Stimulated activated CD8-positive, alpha-beta memory T cell treated with anti-CD3 and anti-CD28 coated beads, Interleukin-15, amount 100 ng/mL, for 4 hours (primary cell): ENCODE measurements at places on chromosomes 5 and 9.

DNA sequence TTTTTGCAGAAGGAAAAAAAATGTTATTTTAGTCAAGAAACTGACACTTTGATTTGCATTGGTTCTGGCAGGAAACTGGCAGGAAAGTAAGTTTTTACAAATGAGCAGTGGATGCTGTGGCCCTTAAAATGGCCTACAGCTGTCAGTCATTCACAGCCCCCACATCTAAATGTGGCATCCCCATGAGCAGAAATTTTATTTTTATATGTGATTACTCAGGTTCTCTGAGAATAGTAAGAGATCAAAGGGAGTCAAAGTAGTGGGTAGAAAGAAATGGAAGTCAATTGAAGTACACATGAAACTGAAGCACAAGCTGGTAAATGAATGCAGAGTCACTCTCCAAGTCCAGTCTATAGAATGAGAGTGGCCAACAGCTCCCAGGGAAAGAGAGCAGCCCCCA is 80.3 kb downstream of the ENC1 start:
- DNase-seq, result no peak

- DNase-seq, result no peak
Observed at GRCh38 chr5:174518512-174518911, 205.9 kb upstream of the MSX2 start.

DNA sequence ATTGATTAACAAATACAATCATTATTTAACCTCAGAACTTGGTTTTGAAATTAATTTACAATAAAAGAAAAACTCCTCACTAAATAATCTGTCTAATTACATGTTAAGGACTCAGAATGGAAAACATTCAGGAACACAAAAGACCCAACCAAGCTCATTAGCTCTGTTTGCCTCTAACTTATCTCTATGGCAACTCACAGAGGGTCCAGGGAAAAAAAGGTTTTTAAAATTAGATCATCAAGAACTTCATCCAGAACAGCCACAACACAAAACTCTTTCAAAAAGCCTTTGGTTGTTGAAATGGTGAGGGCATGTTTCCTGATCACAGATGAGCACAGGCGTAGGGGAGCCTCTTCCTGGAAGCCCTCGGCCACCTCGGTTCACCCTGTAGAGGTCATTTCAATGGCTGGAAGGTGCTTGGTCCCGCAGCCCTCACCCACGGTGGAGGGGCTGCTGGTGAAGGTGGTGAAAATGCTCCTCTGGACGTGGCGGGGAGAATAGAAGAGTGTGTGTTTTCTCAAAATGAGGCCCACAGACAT is 17.2 kb upstream of the TCF7 start:
- no peak for DNase-seq

- DNase-seq, result no peak
Observed at GRCh38 chr5:154509784-154510555, 31.9 kb upstream of the HAND1 start.

GRCh38 chr5:8813180-8813579 is 732.7 kb downstream of the SEMA5A start:
- DNase-seq, result no peak

- no peak for DNase-seq
Observed at GRCh38 chr5:74916831-74917710, 50.9 kb upstream of the FAM169A start.

DNA sequence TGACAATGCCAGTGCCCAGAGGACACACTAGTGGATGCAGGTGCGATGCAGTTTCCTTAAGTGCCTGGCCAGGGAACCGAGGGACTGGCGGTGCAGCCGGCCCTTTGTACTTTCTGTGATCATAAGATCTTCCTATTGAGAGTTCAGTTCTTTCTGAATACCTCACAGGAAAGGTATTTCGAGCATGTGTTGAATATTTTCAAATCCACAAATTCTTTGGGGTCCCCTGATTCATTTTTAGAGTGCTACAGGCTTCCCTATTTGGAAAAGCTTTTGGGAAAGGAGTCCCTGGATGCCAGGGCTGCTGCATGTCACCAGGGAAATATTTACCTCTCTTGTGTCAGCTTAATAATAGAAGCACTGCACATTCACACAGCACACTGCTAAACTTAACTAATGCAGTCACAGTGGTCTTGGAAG is 281.5 kb downstream of the GADD45G start:
- DNase-seq, result no peak

DNA sequence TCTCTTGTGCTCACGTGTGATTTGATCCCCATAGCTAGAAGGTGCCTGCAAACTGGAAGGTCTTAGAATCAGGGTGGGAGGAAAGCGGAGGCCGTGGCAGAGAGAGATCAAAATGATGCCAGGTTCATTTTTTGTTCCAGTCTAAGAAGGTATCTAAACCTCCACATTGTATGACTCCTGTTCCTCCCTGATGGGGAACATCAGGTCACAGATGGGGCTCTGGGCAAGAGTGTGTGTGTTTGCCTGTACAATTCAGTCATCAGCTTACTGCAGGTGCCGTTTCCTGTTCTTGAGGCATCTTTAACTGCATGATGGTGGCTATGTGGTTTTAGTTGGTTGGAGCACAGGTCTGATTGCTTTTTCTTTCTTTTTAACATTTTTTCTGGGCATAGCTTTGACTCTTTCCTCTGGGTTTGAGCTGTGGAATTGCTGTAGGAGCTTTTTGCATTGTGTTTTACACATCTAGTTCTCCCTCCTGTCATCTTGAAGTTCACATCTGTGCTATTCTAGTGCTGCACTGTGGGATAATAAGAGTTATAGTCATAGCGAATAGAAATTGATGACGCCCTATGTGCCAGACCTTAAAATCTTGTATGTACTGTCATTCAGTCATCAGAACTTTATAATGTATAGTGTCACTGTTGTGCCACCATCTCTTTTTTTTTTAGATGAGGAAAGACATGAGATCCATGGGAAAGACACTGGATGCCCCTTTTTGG is 30.8 kb downstream of the ARHGAP26 start:
- no peak for DNase-seq

DNA sequence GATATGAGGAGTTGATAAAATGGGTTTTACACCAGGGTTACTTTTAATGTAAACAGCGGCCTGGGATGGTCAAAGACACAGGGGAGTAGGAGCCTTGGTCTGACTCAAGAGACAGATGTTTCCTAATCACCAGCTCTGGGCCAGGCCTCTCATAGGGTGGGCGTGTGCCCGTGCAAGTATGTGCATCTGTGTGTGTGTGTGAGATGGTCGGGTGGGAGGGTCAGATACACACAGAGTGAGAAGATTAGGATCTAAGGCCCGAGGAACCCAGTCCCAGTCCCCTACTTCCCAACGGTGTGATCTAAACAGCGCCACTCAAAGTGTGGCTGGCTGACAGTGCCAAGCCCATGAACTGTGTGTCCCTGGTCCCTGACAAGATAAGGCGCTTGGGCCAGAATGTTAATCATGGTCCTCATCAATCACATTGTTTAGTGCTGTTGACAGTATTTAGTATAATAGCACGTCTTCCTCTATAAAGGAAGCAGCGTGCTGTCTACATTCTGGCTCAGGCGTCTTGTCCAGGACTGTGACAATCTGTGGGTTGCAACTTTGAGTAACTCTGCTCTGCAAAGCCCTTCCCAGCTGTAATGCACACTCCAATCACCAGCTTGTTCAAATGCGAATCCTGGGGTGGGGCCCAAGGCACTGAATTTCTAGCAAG is 173.7 kb downstream of the DAB2IP start:
- no peak for DNase-seq

- DNase-seq, result no peak
Observed at GRCh38 chr5:112119508-112119907, 299.6 kb downstream of the EPB41L4A start.

DNA sequence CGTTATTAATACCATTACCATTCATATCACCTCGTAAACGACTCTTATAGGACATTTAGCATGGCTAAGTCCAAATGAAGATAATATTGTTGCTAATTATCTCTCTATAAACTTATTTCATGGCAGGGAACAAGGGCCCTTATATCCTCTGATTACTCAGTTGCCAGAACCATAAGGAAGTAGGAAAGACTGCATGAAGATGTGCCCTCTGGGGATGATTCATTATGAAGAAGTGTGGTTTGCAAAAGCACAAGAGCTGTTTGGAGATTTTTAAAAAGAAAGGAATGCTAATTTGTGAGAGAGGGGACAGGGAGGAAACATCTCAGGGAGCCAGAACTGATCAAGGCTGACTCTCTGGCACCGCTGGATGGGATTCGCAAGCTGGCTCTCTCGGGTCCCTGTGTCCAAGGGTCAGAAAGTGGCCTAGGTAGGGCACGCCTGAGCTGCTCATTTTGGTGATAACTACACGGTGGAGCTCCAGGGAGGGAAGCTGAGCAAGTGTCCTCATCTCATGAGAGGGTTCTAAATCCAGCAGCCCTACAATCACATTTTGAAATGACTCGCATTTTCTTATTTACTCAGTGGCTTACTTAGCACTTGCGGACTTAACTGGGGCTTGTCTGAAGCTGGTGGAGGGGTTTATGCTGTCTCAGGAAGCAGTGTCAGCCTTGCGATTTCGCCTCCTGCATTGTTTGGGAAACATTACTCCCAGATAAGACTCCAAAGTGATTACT is 136.8 kb downstream of the C5orf15 start:
- DNase-seq, result no peak

GRCh38 chr5:36751886-36752285 is 124.7 kb upstream of the NIPBL start:
- no peak for DNase-seq

DNA sequence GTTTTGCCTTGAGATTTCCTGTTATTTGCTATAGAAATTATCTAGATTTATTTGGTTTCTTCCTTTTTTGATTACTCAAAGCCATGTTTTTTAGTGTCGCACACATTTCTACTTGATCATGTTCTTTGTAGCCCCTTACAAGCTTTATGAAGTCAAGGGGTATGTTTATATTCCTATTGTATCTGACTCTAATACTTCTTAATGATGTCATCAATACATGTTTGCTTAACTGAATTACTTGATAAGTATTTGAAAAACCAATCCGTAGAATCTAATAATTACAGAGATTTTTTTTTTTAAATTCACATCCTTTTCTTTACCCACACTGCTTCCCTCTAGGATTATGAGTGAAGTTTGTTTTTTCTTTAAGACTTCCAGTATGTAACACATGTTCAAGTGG is 53.0 kb downstream of the CDC42SE2 start:
- DNase-seq, result no peak

- no peak for DNase-seq
Observed at GRCh38 chr9:110753731-110754231, 85.2 kb downstream of the MUSK start.

DNA sequence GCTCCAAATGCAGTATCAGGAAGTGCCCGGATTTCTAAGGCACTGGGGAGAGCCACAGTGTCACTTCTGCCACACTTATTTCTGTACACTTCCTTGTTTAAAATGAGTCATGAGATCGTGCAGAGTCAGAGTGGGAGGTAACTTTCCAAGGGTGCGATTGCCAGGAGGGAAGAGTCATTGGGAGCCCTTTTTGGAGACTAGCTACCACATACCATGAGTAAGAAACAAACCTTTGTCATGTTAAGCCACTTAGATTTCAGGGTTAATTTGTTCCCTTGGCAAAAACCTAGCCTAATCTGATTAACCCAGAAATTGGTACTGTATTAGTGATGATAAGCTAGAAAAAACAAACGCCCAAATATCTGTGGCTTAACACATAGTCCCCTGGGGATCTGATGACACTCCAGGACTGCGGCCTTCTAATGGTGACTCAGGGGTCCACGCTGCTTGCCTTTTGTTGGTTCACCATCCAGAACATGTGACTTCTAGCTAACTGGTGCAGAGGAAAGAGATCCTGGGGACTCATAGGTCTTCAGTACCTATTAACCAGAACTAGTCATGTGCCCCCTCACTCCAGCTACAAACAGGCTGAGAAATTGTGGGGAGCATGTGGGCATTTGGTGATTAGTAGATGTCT is 48.6 kb upstream of the TLE1 start:
- DNase-seq, result no peak

- DNase-seq, result no peak
Observed at GRCh38 chr9:116232424-116233159, 79.0 kb downstream of the PAPPA start.

- no peak for DNase-seq
Observed at GRCh38 chr5:9370256-9370655, 175.6 kb downstream of the SEMA5A start.

DNA sequence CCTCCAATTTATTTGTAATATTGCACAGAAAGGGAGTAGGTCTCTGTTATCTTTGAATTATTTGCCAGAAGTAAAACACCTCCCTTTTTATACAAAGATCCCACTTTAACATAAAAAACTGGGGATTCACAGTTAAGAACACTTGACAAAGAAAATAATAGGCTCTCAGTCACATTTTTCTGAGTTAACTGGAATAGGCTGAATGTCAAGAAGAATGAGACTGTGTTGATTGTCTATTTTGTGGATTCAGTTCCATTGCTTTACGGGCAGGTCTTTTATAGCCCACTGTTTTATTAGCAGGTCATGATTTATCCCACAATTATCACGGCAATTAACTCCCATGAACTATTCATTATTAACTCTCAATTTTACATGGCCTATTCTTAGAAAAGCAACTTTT is 427.4 kb downstream of the CTNND2 start:
- no peak for DNase-seq

DNA sequence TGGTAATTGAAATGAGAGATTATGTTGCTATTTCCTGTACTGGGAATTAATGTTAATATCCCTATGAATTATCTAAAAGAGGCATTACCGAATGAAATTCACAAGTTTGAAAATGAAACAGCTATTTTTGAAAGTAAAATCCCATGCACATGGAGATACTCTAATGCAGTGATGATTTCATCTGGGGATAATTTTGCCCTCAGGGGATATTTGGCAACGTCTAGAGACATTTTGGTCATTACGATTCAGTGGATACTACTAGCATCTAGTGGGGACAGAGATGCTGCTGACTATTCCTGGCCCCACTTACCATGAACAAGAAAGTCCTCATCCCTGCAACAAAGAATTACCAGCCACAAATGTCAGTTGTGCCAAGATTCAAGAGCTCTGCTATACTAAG is 500.9 kb downstream of the EFNA5 start:
- DNase-seq, result no peak

GRCh38 chr5:107290780-107291398 is 379.8 kb downstream of the EFNA5 start:
- no peak for DNase-seq

DNA sequence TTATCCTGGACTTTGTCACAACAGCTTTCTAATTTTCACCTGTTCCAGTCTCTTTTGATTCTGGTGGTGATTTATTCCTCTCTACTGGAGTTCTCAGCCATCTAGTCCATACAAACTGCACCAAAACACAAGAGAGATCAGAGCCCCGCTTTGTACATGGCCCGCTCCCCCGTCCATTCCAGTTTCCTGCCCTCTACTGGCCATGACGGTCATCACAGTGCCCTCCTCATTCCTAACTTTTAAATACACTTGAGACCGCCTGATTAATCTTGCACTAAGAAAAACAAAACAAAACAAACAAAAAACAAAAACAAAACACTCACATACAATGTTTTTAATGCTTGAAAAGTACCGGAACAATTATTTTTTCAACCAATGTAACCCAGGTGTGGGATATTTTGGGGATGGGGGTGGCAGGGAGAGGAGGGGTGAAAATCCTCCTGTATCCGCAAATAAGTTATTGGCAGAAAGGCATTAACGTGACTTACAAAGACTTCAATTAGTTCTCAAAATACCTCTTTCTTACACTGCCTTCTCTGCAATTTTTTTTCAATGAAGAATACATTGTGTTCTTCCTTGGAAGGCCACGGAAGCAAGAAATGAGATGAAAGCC is 84.8 kb upstream of the PAM start:
- DNase-seq, result no peak
